Astrocyte of the hippocampus (primary cell): ENCODE measurements at places on chromosomes 13 and 19.

GRCh38 chr19:58338825-58339558, 12.2 kb downstream of the ZSCAN22 start:
- DNase-seq, result no peak

DNA sequence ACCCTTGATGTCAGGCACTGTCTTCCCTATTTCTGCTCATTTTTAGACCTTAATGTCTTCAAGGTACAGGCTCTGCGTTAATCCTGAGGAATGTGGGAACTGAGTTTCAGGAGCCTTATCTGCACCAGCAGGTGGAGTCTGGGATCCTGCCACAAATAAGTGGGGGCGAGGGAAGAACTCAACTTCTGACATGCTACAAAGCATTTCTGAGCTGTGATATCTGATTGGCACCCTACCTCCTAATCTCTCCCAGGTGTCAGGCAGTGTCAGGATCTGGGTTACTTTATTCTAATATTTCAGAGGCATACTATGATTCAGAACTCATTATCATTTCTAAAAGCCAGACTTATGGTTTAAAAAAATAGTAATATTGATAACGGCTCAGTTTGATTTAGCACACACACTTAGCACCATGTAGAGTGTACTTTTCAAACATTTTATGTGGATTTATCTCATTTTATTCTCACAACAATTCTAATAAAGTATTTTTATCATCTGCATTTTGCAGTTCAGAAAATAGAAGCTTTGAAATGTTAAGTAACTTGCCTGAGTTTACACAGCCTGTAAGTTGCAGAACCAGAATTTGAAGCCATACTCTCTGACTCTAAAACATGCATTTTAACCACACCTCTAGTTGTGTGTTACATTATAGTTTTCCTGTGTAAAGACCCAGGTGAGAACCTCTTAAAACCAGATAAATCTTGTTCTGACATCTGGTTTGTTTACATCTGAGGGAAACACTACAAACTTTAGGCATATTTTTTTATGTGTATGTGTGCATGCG, 358.6 kb downstream of the TDRD3 start:
- peak; percentile 13 for DNase-seq

DNA sequence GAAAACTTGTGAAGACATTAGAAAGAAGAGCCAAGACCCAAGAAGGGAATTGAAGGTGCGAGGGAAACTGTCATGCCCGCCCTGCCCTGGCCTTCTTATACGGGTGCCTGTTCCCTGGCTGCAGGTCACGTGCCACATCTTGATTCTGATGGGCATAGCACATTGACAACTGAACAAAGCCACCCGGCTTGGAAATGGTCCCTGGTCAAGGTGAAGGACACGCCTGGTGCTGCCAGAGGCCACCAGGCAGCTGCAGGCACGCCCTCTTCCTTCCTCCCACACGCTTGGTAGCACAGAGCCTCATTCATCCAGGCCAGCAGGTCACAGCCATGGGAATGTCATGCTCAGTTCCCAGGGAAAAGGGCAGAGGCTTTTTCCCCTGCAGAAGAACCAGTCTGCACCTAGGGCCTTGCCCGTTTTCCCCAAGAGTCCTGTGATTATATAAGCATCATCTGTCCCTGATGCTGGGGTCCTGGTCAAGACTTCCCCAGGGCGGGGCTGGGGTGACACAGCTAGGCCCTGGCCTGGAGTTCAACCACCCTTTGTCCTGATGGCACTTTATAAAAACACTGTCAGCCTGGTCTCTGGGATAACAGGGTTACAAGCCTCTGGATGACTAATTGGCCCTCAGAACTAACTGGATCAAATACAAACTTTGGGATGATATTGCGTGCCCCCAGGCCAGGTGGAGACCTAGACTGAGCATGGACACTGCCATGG, 56.0 kb downstream of the CDADC1 start:
- DNase-seq, result no peak

DNA sequence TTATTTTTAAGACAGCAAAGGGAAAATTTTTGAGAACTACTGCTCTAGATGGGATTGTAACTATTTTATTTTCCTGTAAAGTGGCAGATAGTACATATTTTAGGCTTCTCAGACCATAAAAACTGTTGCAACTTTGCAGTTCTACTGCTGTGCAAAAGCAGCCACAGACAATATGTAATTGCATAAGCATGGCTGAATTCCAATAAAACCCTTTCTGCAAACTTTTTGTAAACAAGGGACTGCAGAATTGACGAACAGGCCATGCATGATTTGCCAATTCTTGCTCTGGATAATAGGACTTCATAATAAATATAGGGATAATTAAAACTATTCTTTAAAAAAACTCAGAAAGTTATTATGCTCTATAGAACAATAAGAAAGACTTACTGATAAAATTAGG, 149.1 kb downstream of the SLITRK5 start:
- DNase-seq, result no peak

DNA sequence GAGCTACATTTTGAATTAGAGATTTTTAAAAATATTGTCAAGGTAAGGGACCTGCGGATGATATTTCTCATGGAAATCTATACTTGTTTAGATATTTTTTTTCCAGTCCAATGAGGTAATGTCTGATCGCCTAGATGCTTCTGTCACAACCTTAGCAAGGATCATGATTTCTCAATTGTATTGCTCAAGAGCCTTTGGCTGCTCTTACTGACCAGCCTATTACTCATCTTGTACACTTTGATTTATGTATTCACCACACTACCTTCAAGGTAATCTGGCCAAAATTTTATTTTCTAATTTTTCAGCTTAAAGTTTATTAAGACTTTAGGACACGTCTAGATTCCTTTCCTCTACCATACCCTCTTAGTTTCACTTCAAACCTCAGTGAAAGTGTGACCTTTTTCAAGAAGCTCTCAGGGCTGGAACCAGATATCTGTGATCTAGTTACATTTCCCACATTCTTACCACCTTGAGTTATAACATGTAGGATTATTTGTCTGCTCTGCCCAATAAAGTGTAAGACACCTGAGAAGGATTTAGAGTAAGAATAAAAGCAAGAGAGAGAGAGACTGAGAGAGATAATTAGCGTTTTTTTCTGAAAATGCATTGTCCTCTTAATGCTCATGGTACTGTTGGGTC, 197.1 kb downstream of the ITGBL1 start:
- DNase-seq, result peak; percentile 45

DNA sequence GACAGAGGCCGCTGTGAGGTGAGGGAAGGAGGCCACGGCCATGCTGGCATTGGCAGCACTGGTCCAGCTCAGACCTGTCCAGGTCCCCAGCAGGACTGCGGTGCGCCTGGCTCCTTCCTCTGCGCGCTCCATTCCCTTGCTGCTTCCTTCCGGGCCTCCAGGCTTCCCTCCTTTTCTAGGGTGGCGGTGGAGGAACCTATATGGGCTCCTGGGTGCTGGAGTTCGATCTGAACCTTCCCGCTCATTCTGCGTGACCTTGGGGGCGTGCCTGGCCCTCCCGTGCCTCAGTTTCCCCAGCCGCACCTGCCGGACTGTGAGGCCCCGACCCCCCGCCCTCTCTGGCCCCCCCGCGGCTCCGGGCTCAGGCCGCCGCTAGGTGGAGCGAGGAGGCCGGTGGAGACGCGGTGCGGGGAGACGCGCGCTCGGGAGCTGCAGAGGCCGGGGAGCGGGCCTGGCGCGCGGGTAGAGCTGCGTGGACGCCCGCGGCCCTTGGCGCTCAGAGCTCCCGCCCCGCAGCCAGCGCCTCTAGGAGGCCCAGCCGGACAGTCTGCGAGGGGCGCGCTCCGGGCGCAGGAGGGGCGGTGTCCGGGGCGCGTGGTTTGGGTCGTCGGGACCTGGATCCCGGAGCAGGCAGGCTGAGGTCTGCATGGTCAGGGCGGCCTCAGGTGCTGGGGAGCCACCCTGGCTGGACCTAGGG, 29.9 kb downstream of the EFNA2 start:
- DNase-seq, result peak; percentile 81

- no peak for DNase-seq
Measured at GRCh38 chr19:17797424-17798201, 2.7 kb downstream of the B3GNT3 start.

- no peak for DNase-seq
Measured at GRCh38 chr13:109836629-109837607, 50.5 kb upstream of the IRS2 start.

DNA sequence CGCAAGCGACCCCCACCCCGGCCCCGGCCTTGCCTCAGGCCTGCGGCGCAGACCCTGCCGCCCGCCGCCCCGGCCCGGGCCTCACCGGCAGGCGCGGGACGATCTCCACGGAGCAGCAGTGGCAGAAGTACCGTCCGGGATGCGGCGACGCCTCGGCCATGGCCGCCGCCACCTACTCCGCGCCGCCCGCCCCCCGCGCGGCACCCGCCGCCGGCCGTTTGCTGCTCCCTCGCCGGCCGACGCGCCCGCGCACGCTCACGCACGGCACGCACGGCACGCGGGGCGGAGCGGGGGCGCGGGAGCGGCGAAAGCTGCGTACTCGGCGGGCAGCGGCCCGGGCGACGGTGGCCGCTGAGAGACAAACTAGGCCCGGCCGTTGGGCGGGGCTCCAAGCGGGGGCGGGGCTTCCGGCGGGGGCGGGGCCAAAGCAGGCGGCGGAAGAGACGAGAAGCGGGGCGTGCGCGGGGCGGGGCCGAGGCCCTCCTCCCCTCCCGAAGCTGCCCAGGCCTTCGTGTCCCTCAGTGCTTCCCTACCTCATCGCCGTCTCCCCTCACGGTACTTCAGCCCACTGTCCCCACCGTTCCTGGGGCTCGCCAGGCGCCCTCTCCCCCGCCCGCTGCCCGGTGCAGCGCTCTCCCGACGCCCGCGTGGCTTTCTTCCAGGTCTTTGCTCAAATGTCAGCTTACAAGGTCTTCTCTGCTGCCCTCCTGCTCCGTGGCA, at the start of gene RNF126:
Gene RNF126 (minus strand): TSS at position 253 of the 720 bp plus-strand sequence. CDS start 93 bp downstream, at position 160.
- peak; percentile 96 for DNase-seq

- DNase-seq, result peak; percentile 38
Measured at GRCh38 chr13:87851410-87851809, 180.2 kb downstream of the SLITRK5 start.

DNA sequence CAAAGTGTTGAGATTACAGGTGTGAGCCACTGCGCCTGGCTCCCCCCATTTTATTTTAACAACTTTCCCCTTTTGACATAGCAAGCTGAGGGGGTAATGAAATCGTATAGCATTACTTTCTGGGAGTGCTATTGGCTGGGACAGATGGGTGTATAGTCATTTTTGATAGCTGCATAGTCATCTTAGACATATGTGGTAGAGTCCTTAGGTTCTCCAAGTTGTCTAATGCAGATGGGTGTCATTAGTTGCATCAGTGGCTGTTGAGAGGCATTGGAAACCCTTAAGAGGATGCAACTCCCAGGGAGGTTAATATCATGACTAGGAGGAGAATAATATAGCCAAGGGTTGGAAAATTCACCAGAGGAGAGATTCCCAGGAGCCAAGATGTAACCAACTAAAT, 28.6 kb upstream of the PNMA8B start:
- DNase-seq, result no peak

DNA sequence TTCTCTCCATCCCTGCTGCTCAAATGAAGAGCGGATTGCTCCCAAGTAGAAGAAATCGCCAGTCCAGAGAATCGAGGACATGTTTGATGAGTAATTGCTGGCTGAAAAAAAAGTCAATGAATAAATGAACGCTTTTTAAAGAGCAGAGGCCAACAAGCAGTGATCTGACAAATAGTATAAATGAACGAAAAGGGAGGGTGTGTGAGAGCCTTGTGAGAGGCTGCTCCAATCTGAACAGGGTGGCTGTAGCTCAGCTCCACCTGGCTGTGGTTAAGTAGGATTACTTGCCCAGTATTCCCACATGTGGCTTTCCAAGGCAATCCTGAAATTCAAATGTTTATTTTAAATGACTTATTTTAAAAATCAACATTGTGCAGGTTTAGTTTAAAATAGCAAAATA, 117.1 kb downstream of the TSHZ3 start:
- peak; percentile 14 for DNase-seq

DNA sequence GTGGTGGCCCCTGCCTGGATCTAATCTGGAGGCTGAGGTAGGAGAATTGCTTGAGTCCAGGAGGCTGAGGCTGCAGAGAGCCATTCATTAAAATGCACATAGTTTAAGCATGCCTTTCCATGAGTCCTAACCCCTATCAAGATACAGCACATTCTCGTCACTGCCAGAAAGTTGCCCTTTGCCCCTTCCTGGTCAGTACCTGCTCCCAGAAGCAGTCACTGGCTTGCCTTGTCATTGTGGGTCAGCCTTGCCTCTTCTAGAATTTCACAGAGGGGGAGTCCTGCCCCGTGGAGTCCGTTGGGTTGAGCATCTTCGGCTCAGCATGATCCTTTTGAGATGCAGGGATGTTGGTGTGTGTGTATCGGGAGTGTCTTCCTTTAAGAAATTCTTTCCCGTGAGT, 10.8 kb downstream of the BICRA start:
- DNase-seq, result no peak

- DNase-seq, result no peak
Measured at GRCh38 chr13:99505814-99506269, 4.6 kb downstream of the TM9SF2 start.

- DNase-seq, result peak; percentile 6
Measured at GRCh38 chr13:73107970-73108369, 49.2 kb downstream of the KLF5 start.

DNA sequence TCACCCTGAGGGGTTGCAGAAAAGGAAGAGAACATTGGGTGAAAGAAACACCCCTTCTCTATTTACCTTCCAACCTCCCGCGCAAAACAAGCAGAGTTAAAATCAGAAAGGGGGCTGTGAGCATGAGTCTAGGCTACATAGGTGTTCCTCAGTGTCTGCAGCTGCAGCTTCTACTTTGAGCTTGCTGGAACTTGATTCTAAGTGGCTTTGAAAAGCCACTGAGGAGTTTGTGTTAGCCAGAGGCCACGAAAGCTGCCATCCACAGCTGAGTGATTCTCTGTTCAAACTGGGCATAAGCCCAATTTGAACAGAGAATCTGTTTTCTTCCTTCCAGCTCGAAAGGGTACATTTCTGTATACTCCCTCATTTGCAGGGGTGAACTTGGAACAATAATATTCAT, 343.9 kb downstream of the PCDH9 start:
- DNase-seq, result peak; percentile 38

DNA sequence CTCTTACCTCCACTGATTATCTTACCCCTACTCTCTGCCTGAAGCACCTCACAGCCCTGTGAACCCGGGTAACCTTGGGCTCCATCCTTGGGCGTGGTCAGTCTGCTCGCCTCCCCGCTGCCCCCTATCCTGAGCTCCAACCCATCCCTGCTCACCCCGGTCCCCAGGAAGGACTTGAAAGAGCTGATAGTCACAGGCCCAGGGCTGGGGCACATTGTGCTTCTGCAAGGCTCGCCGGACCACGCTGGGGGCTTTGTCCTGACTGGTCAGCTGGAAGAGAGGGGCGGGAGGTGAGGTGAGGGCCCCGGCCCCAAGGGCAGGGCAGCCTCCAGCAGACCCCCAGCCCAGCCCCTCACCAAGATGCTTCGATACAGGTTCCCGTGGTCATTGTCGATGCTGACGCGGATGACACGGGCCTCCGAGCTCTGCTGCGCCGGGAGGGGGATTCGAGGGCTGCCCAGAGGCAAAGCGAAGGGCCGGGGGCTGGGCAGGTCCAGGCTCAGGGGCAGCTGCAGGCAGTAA, 13.0 kb upstream of the EPOR start:
- no peak for DNase-seq
